ENCODE measurements at places on chromosomes 5 and 9.

- DNase-seq = no peak
Measured at GRCh38 chr5:53249529-53250200, 140.1 kb upstream of the MOCS2 start.

- DNase-seq = no peak
Measured at GRCh38 chr5:95027775-95028174, 257.1 kb downstream of the MCTP1 start.

GRCh38 chr5:141908796-141909195 is 14.9 kb upstream of the DELE1 start:
- no peak for DNase-seq

- DNase-seq = no peak
Measured at GRCh38 chr9:505741-506059, 291.0 kb downstream of the DOCK8 start.

GRCh38 chr5:135891268-135891667 is 4.4 kb downstream of the IL9 start:
- no peak for DNase-seq

DNA sequence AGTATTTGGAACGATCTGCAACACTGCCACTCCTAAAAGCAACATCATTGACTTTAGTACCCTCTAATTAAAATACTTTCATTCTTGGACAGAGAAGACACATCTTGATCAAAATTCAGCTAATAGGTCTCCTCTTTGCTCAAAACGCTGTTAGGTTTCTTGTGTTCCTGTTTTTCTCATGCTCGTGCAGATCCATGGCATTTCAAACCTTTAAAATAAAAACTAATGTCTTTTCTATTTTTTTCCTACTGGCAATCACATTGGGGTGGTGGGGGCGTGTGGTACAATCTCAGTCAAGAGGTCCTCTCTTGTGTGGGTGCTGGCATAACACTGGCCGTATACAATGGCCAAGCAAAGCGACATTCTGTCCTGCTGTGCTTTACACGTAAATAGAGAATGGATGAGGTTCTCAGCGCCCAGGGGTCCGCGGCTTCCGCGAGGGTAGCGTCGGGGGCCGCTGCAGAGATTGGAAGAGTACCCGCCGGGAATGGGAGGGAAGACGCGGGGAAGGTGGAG is 315 bp upstream of the GPR150 start:
- no peak for DNase-seq

GRCh38 chr9:12463641-12464040 is 229.5 kb upstream of the TYRP1 start:
- DNase-seq = no peak

DNA sequence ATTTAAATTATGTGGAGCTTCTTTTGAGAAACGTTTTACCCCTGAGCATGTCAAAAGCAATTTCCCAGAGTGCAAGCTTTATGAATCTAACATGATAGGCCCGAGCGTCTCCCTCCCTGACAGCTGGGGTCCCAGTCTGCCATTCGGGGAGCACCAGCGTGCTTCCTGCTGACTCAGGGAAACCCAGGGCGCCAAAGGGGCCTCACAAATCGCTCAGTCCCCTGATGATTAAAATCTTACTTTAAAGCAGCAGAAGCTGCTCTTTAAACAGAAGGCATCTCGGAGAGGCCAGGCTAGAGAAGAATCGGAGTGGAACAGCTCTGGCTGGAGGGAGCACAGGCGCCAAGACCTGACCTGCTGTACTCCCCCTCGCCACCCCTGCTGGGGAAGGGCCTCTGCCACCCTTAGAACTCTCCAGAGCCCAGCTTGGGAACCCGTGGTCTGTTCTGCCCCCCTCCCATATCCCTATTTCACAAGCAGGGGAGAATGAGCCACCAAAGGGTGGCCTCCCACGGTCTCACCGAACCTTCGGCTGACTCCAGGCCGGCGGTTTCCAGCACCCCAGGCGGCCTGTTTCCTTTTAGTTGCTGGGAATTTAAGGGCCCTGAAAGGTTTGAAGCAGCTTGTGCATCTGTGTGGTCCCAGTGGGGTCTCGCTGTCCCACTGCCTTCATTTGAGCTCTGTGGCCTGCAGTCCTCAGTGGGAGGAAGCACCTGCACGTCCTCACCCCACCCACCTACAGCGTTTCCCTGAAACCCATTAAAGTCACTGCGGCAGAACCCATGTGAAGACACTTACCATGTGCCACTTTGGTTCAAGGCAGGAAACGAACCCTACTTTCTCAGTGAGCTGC is 147.6 kb downstream of the COL23A1 start:
- peak; percentile 52 for DNase-seq

DNA sequence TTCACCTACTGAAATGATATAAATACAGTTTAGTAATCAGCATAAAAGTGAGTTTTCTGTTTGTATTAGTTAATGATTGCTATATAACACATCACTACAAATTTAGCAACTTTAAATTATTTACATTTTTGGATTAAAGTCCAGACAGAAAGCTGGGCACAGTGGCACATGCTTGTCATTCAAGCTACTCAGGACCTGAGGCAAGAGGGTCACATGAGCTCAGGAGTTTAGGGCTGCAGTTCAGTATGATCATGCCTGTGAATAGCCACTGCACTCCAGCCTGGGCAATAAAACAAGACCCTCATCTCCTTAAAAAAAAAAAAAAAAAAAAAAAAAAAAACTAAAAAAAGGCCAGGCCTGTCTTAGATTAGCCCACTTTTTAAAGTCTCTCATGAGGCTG is 273.6 kb upstream of the CTNND2 start:
- no peak for DNase-seq

DNA sequence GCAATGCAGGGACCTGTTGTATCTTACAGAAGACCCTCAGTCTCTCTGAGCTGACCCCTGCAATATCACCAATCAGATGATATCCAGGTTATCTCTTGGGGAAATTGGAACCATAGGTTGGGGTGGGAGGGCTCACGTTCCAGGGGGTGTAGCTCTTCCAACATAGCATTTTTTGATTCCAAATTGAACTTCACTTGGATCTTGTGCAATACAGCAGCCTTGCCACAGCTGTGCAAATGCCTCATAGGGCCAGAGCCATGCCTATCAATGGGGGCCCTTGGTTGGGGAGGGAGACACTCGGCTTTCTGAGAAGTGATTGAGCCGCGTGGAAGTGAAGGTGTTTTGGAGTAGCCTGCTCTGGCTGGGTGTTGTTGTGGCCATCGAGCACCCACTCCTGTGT is 117.2 kb upstream of the PITX1 start:
- DNase-seq = no peak

Data from coronary artery (tissue), 2 donors.